ENCODE measurements at places on chromosomes 6 and 20. TPM values are rescaled to one million over a fixed set of nuclear protein-coding genes. Genes with fewer than 3 reads are reported as not detected.

The HEY2 gene
- 9.5 TPM for total RNA-seq

- DNase-seq: no peak
These were observed 408.6 kb upstream of the IMPG1 start for GRCh38 chr6:76481101-76481500.

DNA sequence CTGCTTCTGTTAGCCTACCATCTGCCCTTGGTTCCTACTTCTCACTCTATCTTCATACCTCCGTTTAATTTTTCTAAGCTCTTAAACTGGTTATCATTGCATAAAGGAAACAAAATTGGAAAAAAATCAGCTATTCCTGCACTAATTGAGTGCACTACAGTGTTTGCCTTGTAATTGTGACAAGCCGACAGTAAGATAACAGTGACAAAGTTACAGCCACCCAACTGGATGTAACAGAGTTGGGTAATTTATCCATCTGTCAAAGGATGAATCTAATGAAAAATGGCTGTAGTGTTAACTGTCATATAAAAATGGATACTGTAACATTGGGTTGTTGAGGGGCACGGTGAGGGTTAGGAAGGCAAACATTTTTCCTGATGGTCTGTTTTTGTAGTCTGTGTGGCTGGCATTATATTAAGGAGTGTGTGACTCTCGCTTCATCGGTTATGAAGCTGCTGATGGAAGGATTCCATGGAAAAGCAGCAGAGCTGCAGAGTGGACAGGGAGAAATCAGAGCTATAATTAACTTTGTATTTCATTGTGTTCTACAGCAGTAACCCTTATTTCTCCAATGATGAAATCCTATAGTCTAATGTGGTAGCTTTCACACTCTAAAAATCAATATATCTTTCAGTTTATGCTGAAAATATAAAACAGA lies 12.7 kb downstream of the PBOV1 start:
- DNase-seq: peak; percentile 66

The RAB44 gene
- total RNA-seq: not detected

DNA sequence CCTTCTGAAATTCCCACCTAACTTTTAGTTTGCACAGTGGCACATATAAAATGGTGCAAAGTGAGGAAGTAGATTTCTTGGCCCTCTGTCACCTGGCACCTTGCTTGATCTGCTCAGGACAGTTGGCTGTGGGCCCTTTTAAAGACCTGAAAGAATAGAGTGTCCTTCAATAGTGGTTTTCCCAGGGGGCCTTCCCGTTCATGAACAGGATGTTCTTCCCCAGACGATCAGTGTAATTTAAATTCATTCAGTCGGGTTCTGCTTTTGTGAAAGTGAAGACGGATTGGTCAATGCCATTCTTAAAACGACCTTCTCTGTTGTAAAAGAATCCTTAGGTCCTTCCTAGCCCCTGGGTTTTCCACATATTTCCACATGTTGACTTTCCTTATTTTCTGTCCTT lies 178.5 kb downstream of the SASH1 start:
- DNase-seq: no peak
